Activated naive CD4-positive, alpha-beta T cell (primary cell): ENCODE measurements at places on chromosomes 4 and X.

GRCh38 chrX:151416579-151416978 is 19.6 kb downstream of the VMA21 start:
- DNase-seq = no peak

GRCh38 chr4:179762840-179763239 is 2320.6 kb upstream of the AGA start:
- DNase-seq = no peak

DNA sequence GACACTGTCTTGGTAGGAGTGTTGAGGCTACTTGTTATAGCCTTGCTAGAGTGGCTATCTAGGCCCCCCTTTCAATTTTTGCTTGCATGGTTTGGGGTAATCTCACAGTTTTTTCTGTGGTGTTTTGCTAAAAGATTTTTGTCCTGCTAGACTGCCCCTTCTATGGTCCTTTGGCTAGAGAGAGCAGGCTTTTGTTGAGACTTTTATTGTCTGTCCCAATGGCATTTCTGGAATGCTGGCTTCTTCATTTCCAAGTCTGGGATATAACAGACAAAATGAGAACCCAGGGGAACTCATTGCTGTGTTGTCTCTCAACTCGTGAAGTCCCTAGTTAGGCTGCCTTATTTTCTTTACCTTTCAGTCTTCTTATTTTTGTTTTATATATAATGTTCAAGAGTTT is 160.2 kb upstream of the ZC4H2 start:
- DNase-seq = no peak

- DNase-seq = no peak
Observed at GRCh38 chr4:175560604-175561003, 251.5 kb downstream of the GPM6A start.

DNA sequence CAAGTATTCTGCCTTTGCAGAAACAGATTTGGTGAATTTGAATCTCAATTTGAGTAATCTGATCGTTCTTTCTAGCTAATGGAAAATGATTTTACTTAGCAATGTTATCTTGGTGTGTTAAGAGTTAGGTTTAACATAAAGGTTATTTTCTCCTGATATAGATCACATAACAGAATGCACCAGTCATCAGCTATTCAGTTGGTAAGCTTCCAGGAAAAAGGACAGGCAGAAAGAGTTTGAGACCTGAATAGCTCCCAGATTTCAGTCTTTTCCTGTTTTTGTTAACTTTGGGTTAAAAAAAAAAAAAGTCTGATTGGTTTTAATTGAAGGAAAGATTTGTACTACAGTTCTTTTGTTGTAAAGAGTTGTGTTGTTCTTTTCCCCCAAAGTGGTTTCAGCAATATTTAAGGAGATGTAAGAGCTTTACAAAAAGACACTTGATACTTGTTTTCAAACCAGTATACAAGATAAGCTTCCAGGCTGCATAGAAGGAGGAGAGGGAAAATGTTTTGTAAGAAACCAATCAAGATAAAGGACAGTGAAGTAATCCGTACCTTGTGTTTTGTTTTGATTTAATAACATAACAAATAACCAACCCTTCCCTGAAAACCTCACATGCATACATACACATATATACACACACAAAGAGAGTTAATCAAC is 15.3 kb downstream of the PLP1 start:
- DNase-seq = no peak
